Hematopoietic multipotent progenitor cell treated with erythropoietin and hydrocortisone succinate and interleukin-3 and kit ligand, for 8 days (in vitro differentiated cells): ENCODE measurements at places on chromosomes 11 and 22.

DNA sequence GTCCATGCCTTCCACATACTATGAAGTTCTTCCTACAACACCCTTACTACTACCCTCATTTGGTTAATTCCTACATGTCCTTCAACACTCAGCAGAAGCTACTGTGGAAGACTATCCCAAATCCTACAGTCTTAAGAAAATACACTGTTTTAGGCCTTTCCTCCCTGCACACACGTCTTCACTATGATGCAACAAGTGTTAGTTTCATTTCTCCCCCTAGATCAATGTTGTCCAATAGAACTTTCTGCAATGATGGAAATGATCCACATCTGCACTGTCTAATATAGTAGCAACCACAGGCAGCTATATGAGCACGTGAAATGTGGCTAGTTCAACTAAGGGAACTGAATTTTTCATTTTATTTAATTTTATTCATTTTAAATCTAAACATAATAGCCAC is 46.7 kb upstream of the CCDC34 start:
- no peak for DNase-seq

GRCh38 chr11:8746331-8746974 is 63.9 kb downstream of the RPL27A start:
- no peak for DNase-seq

DNA sequence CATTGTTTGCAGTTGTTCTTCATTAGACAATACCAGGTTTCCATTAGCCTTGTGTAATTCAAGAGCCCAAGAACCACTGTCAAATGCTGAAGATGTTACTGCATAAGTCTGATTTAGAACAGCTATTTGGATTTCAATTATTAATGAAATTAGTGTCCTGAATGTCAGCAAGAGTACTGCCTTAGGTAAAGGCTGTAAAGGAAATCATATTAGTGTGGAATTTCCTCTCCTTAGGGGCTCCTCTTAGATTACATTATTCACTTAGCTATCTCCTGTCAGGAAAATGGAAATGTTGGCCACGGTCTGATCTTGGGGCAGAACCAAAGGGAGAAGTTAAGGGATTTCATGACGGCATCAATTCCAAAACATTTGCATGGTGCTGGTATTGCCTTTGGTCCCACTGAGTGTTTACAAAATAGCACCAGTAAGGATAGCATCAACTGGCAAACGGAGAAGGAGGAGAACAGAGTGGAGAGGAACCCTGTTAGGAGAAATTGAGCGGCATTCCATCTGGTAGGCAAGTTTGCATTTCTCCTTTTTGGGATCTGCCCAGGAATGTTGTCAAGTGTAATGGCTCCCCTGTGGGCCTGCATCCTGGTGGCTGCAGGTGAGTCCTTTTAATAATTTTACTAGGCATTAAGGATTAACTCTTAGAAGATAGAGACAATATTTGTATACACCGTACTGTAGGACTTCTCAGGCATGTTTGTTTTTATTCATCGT is at the start of gene HTR3B:
Gene HTR3B (plus strand): TSS at position 418 of the 723 bp plus-strand sequence. CDS start 138 bp downstream, at position 556.
- DNase-seq, result no peak

- DNase-seq, result no peak
These were observed 658.5 kb downstream of the OPCML start for GRCh38 chr11:132873841-132874240.

DNA sequence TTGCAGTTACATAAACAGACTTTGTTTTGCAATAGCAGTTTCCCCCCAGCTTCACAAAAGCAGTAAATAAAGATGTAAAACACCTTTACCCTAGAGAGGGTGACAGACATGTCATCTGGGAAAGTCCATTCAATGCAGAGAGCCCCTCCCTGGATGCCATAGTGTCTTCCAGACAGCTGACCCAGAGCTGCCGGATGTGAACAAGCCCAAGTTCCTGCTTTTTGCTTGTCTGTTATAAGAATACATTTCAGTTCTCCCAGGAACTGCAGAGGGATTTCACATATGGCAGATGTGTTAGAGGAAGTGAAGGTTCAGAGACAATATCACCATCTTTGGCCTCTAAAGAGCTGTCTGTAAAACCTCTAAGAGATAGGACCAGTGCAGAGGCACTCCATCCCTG is 48.9 kb downstream of the RELT start:
- DNase-seq, result no peak

DNA sequence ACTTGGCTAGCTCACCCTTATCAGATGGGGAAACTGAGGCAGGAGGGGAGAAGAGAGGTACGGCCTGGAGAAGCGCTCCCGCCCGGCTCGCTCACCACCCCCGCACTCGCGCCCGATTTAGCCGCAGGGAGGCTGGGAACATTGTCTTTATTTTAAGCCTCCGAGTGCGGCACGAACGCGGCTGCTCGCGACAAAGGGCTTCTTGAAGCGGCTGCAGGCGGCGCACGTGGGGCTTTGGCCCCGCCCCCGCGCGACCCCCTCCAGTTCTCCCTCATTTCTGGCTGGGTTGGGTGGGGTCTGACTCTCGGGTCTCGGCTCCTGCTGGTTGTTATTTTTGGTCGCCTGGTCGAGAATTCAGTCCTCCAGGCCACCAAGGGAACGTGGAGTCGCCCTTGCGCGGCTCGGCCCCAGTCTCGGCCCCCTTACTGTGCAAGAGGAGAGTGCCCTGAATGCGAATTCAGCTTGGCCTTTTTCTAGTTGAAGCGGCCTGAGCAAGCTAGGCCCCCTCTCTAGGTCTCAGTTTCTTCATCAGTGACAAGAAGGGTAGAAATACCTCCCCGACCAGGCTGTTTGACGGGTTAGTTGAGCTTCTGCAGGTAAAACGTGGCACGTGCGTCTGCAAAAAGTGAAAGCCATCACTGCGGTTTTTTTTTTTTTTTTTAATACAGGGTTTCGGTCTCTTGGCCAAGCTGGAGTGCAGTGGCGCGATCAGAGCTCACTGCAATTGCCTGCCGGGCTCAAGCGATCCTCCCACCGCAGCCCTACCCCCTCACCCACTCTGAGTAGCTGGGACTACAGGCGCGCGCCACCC is 2.6 kb upstream of the CHRM1 start:
- no peak for DNase-seq

- DNase-seq, result no peak
These were observed at the start of gene NOX4 for GRCh38 chr11:89490981-89491690. TSS of gene NOX4 (minus strand) at chr11:89491375. CDS start at chr11:89491246, 129 bp downstream.

DNA sequence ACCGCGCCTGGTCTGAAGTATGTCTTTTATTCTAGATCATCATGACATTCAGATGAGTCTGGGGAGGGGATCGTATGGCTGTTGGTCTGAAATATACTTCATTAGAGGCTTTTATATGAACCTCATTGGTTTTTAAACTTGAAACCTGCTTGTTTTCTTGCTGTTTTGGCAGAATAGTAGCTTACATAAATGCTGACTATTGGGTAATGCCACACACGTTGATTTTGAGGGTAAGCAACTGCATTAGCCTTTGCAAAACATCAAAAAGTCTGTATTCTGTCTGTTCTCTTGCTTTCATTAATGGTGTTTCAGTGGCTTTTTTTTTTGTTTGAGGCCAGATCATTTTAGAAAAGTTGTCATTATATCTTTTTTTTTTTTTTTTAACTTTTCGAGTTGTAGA is 14.2 kb downstream of the PPME1 start:
- no peak for DNase-seq

- DNase-seq, result peak; percentile 94
These were observed 80.7 kb upstream of the PPARA start for GRCh38 chr22:46069521-46070214.

- DNase-seq, result no peak
These were observed 628 bp downstream of the CHKB start for GRCh38 chr22:50581950-50582492.

DNA sequence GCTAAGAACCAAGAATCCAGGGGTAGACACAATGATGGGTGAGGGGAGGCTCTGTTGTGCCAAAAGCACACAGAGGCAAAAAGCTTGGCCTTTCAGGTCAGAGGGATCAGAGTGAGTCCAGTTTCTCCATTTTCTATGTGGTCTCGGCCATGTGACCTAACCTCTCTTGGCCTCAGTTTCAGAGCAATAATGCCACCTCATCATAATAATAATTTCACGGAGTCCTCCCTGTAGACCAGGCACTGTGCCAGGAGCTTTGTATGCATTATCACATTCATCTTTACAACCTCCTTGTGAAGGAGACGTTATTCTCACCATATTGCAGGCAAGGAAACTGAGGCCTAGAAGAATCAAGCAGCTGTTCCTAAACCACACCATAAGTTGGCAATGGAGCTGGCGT is 120.2 kb downstream of the WT1 start:
- no peak for DNase-seq

DNA sequence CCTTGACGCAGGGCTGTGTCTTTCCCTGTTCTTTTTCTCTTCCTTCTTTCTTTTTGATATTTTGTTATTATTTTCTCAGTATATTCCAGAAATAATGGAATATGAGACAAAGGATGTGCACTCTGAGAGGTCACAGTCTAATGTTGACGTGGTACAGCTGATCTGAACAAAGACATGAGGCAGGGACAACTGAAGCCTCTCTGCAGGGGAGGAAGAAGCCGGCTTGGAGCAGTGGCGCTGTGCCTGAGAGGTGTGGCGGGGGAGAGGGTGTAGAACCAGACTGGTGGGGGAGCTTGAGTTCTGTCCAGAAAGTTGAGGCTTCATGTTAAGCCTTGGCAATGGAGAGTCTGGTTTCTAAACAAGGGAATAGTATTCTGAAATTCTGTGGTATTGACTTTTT is 34.7 kb downstream of the ADAMTS15 start:
- DNase-seq, result no peak

DNA sequence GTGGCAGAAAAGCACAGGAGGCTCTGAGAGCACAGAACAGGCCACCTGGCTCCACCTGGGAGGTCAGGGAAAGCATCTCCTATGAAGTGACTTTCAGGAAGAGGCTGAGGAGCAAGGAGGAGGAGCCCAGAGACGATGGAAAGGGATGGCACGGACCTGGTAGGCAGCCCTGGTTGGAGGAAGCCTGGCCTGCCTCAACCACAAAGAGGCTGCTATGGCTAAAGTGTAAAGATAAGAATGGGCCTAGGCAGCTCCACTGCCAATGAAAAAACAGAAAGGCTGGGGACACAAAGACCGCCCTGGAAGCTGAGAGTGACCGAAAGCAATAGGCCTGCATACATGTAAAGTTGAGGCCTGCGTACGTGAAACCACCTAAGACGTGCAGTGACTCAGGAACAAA is 31.2 kb upstream of the ETS1 start:
- no peak for DNase-seq

DNA sequence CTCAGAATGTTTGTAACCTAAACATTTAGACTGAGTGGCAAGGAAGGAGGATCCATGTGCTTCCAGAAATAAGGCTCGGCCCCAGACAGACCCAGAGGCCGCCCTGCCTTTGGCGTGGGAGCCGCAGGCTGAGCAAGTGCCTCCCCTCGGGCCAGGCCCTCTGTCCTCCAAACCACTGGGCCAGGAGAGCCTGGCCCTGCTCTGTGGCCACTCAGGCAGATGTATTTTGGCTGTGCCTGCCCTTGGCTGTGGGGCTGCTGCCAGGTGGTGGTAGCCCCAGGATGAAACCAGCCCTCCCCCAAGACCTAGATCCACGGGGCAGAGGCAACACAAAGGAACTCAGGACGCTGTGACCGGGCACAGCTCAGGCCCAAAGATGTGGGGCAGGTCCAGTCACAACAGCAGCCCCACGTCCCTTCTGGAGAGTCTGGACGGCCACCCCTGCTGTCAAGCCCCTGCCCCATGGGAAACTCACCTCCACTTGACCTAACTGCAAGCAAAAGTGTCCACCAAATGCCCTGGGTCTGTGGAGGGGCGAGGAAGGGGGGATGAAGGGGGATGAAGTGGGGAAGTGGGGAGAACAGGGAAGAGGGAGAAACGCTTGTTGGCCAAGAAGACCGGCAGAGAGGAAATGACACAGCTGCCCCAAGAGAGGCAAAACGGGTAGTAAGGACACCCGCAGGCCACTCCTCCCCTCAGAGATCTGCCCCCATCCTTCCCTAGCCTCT is 24.0 kb downstream of the PISD start:
- peak; percentile 73 for DNase-seq

DNA sequence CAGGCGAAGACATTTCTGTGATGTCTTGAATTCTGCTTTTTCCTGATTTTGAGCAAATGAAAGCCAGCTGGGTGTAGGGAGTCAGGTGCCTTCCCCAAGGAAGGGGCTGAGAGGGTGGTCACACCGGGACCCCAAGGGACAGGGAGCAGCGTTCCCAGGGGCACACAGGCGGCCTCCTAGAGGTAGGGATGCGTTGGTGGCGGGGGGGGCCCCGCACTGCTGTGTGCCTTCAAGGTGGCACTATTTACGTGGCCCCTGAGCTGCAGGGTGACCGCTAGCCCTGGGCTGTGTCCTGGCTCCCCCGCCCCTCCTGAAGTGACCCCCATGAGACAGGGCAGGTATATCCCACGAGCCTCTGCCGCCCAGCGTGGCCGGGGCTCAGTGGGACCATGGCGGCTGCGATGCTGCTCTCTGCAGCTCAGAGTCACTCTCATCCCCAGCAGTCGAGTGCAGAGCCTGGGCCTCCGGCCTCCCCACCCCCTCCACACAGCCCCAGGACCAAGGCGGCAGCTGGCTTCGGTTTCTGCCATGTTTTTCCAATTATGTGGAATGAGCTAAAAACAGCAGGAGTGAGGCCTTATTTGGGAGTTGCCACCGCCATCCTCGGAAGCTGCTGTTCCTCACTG is 60.9 kb downstream of the LRP5 start:
- DNase-seq, result no peak

DNA sequence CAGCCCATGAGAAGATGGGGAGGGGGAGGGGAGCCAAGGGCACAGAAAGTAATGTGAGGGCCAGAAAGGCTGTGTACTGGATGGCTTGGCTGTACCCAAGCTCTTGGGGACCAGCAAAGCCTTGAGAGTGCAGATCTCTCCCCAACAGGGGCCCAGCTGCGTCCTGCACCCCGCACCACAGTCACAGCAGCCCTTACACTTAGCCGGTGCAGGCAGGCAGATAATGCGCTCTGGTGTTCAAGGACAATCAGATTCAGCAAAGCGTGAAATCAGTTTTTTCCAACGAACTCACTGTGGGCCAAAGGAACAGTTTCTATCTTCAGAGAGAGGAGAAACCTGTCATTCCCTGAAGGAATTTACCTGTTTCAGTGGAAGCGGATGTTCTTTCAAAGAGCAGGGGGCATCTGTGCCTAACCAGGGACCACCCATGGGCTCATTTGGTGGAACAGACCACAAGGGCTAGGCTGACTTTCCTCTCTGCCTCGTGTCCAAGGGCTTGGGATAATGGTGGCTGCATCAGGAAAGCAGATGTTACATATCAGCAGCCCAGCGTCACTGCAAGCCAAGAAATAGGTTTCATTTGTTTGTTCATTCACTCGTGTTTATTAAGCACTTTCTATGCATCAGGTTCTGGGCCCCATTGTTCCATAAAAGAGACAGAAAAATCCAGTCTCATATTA is 81.2 kb upstream of the SPON1 start:
- DNase-seq, result no peak

DNA sequence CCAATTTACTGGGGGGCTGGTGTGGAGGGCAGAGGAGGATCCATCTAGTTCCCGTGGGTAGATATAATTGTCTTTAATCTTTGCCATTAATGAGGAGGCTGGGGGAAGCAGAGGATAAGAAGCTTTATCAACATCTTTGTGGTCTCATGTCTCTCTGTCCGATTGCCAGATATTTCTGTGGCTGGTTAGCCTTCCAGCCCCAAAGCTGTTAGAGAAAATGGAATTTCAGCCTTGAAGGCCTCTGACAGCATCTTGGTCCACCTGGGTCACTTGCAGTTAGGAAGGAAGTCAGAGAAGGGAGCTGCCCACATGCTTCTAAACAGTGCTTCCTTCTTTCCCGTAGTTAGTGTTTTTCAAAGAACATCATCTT is 56.9 kb downstream of the ABTB2 start:
- no peak for DNase-seq
